Amniotic epithelial cell (primary cell): ENCODE measurements at places on chromosomes 1 and 21.

GRCh38 chr1:119771016-119771415 is 2.3 kb upstream of the HMGCS2 start:
- DNase-seq = no peak

DNA sequence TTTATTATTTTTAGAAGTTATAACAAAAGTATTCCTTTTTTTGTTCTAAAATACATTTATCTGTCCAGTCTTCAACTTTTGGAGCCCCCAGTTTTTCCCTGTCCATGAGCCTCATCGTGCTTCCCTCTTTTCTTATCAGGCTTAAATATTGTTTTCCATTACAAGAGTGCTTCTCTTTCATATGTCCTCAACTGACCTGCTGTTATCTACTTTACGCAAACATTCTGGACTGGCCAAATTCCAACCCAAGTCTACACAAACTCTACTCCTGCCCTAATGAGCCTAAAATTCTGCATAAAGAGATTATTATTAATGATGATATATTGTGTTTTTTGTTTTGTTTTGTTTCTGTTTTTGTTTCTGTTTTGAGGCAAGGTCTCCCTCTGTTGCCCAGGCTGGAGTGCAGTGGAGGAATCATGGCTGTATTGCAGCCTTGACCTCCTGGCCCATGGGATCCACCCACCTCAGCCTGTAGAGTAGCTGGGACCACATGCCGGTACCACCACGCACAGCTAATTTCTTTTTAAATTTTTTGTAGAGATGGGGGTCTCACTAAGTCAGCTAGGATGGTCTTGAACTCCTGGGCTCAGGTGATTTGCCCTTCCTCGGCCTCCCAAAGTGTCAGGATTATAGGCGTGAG is 318.8 kb upstream of the NEGR1 start:
- no peak for DNase-seq

- DNase-seq = no peak
These were observed 56.5 kb downstream of the MAP3K21 start for GRCh38 chr1:233383984-233384383.

DNA sequence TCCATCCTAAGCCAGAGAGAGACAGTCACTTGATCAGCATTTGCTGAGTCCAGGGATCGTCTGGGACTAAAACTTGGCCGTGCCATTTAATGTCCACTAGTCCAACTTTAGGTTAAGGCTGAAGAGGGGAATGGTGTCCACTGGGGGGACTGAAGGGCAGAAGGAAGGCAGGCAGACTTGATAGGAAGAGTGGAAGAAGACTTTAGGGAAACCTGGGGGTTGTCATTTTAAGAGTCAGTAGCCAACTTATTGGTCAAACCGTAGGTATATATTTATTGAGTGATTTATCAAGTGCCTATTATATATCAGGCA is 1.3 kb upstream of the LMOD1 start:
- no peak for DNase-seq

DNA sequence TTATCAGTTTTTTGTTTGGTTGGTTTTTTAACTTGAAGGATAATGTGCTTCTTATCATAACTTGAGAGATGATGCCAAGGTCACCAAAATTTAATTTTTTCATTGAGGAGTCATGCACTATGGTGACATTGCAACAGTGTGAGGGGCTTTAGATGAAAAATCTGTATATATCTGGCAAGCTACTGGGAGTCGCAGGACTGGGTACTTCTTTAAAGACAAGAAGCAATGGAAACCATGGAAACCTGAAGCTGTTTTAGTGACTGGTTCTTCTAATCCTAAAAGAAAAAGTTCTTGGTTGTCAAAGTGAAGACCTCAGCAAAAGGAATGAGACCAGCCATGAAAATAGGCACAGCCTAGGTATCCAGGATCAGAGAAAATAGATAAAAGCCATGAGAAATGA is 31.1 kb downstream of the ZC3H11B start:
- no peak for DNase-seq

DNA sequence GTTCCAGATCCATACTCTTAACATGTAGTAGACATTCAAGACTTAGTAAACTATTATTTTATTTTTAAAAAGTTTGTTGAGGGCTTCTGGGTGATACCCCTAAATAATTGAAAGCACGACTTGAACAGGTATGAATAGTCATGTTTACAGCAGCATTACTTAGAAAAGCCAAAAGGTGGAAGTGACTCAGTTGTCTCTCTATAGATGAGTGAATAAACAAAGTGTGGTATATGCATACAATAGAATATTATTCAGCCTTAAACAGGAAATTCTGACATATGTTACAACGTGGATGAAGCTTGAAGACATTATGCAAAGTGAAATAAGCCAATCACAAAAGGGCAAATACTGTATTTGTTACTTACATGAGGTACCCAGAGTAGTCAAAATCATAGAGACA is 26.5 kb downstream of the TSNAX start:
- no peak for DNase-seq

- DNase-seq = no peak
These were observed 6.3 kb upstream of the TTLL10 start for GRCh38 chr1:1167398-1167821.

DNA sequence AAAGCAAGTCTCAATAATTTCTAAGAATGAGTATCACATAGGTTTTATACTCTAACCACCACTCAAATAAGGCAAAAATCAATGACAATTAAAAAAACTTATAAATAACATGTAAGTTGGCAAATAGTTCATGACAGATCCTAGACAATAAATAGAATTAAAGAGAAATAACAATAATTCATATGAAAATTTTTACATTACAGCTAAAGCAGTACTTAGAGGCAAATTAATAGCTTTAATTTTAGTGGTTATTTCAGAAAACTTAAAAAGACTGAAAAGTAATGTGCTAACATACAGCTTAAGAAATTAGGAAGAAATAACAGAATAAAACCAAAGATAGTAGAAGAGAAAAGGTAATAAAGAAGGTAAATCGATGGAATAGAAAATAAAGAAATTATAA is 179.9 kb upstream of the SPAG17 start:
- DNase-seq = no peak
